ENCODE measurements at places on chromosomes 3 and 15.
A peak's percentile ranks its signal among the peaks of the same experiment; 100 is the strongest.

- DNase-seq = no peak
Observed at GRCh38 chr15:25508369-25509002, 69.7 kb upstream of the UBE3A start.

- no peak for DNase-seq
Observed at GRCh38 chr15:81957698-81958097, 88.1 kb downstream of the MEX3B start.

- DNase-seq = no peak
Observed at GRCh38 chr3:141412936-141413354, 44.6 kb downstream of the ZBTB38 start.

DNA sequence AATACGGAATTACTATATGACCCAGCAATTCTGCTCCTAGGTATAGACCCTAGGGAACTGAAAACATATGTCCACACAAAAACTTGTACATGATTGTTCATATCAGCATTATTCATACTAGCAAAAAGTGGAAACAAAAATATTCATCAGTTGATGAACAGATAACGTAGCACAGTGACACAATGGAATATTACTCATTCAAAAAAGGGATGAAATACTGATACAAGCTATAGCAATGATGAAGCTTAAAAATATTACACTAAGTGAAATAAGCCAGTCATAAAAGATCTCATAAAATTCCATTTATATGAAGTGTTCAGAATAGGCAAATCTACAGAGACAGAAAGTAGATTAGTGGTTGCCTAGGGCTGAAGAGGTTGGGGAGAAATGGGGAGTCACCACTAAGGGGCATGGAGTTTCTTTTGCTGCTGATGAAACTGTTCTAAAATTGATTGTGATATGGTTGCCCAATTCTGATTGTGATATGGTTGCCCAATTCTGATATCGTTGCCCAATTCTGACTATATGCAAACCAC lies 10.5 kb downstream of the C15orf61 start:
- no peak for DNase-seq

GRCh38 chr3:124088801-124089200 lies 96.9 kb upstream of the ROPN1 start:
- DNase-seq = no peak

DNA sequence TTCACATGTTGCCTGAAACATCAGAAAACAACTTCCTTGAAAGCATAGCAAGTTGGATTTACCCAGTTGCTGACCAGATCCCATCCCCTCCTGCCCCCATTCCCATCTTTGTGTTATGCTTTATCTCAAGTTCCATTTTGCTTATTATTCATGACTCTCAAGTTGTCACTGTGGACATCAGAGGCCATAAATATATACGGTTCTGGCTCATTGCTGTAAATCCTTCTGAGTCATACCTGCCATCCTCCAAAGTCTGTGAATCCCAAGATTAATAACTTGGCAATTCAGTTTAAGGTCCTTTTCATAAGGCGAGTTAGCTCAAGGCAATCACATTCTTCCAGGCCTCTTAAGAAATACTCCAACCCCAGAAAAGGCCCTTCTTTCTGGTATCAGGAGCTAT lies 126.2 kb upstream of the C2CD4B start:
- no peak for DNase-seq

GRCh38 chr3:107441617-107442016 lies 64.4 kb downstream of the CCDC54 start:
- DNase-seq = no peak

- DNase-seq = no peak
Observed at GRCh38 chr15:71223516-71223915, 108.2 kb downstream of the THSD4 start.

DNA sequence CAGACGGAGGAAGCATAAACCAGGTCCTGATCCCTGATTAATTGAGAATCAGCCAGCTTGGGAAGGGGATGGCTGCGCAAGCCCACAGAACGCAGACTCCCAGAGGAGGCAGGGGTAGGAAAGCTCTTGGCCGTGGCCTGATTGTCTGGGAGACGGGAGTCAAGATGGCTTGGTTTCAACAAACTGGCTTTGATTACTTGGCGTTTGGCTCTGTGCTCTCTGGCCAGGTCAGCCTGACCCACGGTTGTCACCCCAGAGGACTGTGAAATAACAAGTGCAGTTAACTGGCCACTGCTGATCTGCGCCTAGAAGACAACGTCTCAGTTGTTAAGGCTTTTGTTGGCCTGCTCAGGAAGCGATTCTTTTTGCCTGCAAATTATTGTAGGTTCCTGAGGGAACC lies 387.0 kb upstream of the PROK2 start:
- no peak for DNase-seq

- peak; percentile 37 for DNase-seq
Observed at GRCh38 chr15:78873793-78874765, 1.4 kb downstream of the MORF4L1 start.

DNA sequence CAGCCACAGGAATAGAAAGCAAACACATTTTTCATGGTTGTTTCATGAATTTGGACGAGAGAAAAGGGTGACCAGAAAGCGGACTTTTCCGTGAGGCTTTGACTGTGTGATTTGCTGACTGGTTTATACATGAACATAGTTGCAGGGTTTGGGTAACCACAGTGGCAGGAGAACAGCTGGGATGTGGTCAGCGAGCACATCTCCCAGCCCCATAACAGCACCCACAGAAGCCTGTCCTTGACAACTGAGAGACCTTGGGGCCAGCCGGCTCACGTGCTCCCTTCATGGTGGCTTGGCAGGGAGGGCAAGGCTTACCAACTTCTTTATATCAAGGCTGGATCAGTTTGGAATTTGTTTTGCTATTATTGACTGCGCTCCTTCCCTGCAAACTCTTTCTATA lies 13.2 kb upstream of the RGMA start:
- DNase-seq = no peak

GRCh38 chr3:105722943-105723556 lies 145.8 kb downstream of the CBLB start:
- DNase-seq = peak; percentile 51

DNA sequence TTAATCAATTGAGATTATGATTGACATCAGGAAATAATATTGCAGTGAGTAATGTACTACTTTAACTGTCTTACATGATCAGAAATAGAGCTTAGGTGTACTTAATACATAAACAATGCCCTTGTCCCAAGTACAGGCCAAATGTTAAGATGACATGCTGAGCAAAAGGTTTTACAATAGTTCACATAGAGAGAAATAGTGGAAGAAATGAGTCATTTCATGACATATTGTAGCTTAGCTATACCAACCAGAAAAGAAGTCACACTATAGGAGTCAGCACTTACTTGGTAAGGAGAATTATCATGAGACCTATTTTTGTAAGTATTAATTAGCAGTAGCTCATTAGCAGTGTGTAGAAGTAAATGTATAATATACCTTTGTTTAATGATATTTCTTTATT lies 96.4 kb upstream of the NANOGP8 start:
- no peak for DNase-seq

DNA sequence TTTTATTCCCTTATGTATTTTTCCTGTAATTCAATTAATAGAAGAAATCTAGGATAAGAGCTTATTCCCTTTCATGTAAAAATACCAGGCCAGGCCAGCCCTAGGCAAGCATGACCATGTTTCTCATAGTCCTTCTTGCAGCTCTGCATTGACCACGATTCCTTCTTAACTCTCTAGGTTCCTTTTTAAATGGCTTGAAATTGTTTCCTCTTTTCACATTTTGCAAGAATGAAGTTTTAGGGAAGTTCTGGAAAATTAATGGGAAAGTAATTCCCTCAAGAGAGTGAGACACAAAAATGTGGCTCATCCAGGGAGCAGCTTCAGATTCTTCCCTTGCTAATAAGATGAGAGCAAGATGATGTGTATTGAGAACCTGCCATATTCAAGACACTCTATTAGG lies 116.5 kb upstream of the FGF7 start:
- DNase-seq = no peak

GRCh38 chr3:8453153-8453552 lies 48.5 kb upstream of the LMCD1 start:
- DNase-seq = no peak

DNA sequence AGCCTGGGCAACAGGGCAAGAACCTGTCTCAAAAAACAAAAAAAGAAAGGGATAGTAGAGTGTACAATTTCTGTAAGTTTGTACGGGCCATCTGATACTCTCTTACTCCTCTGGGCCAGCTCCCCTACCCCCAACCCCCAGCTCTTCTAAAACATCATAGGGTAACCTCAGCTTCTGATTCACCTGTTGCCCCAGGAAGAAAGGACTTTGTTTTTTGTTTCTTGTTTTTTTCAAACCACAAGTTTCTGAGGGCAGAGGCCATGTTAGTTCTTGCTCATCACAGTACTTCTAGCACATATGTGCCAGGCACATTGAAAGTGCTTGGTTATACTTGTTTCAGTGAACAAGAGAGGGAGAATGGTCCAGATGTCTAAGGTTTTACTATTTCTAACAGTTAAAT lies 20.2 kb downstream of the ATOSA start:
- no peak for DNase-seq

GRCh38 chr3:106172780-106173179 lies 304.0 kb upstream of the CBLB start:
- no peak for DNase-seq

DNA sequence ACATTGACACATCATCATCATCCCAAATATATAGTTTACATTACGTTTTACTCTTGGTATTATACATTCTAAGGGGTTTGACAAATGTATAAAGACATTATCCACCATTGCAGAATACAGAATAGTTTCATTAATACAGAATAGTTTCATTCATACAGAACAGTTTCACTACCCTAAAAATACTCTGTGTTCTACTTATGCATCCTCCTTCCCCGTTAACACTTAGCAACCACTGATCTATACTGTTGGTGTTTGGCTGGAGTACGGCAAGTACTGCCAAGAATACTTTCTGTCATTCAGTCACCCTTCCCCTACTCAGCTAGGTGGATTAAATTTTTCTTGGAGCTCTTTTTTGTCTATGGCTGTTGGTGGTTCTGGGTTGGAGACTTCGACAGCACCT lies 33.4 kb downstream of the LEKR1 start:
- no peak for DNase-seq

DNA sequence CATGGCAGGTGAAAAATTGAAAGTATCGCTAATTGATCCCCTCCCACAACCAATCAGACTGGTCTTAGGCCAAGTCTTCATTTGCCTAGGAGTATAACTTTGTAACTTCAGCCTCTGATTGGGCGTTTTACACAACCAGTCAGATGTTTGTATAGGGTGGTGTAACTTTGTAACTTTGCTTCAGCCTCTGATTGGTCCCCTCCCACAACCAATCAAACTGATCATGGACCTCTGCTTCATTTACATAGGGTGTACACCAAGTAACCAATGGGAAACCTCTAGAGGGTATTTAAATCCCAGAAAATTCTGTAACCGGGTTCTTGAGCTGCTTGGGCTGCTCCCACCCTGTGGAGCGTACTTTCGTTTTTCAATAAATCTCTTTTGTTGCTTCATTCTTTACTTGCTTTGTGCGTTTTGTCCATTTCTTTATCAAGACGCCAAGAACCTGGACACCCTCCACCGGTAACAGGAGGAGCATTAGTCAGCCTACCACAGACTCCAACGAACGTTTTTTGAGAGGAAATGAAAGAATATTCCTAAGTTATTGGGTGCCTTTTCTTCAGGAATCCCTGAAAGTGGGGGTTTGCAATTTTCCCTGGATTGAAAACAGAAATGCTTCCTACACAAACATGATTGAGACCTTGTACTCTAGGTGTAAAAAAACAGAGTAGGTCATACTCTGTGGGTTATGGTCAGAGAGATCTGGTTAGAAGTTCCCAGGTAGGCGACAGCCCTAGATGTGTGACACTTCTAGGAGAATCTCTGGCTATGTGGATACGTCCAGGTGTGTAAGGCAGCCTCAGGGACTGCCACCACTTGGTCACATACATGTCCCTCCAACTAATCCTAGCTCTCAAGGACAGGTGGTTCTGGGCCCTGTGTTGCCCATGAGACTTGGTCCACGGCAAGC lies 5.5 kb upstream of the SACM1L start:
- no peak for DNase-seq

GRCh38 chr15:85727068-85727467 lies 67.7 kb downstream of the KLHL25 start:
- no peak for DNase-seq

GRCh38 chr15:41334293-41335120 lies 1.8 kb downstream of the NUSAP1 start:
- no peak for DNase-seq

- DNase-seq = no peak
Observed at GRCh38 chr15:91302588-91303439, 202.8 kb downstream of the SV2B start.

- DNase-seq = no peak
Observed at GRCh38 chr3:30098653-30099455, 507.5 kb upstream of the TGFBR2 start.

DNA sequence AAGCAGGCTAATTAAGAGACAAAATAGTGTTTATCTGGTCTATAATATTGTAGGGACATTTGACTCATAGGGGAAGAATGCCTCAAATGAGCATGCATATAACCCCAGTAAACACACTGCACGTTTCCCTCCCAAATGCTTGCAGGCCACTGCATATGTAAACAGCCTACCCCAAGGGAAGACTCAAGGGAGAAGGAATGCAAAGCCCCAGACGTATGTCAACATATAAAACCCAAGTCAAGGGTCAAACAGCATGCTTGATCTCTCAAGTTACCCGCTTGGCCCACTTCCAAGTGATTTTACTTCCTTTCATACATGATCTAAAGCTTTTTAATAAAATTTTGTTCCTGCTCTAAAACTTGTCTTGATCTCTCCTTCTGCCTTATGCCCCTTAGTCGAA lies 1090.0 kb downstream of the OTOL1 start:
- DNase-seq = no peak

- DNase-seq = no peak
Observed at GRCh38 chr3:44272191-44272590, 30.5 kb downstream of the TOPAZ1 start.

DNA sequence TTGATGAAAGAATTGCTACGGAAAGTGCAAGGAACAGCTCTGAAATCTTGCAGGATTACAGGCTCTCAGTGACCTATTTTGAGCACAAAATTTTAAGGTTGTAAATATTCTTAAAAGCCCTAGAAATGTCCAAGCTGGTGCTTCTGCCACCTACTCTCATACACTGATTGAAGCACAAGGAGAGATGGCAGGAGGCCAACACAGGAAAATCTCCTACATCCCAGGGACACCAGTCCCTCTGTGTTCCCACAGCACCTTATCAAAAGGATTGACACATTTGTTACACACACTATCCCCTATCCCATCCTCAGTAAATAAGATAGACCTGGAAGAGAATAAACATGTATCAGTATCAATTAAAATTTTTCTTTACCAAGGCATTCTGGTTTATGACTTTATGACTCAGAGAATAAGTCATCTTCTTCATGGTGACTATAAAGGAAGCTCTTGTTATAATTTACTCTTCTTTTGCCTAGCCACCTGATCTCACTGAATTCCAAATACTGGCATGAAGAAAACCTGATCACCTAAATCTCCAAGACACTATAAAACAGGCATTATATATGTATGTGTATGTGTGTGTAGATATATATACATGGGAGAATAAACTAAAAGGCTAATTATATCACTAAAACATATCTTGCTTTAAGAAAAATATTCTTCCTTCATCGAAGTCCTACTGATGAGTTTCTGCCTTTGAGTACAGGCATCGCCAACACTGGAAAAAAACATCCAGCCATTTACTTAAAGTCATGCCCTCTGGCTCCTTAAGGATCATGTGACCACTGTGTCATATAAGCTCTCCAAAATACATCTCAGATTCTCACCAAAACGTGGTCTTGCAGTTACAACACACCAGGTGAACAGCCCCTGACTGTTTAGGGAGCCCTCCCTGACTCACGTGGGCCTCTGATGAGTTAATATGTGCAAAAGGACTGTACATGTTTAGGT lies 208.1 kb upstream of the NR2F2 start:
- DNase-seq = no peak

- DNase-seq = no peak
Observed at GRCh38 chr3:54994111-54994513, 66.3 kb upstream of the LRTM1 start.

- DNase-seq = no peak
Observed at GRCh38 chr15:78810003-78810361, 1.3 kb downstream of the ADAMTS7 start.
